ENCODE measurements at places on chromosomes 7 and 10. TPM values are rescaled to one million over a fixed set of nuclear protein-coding genes. Genes with fewer than 3 reads are reported as not detected.
A peak's percentile ranks its signal among the peaks of the same experiment; 100 is the strongest.

DNA sequence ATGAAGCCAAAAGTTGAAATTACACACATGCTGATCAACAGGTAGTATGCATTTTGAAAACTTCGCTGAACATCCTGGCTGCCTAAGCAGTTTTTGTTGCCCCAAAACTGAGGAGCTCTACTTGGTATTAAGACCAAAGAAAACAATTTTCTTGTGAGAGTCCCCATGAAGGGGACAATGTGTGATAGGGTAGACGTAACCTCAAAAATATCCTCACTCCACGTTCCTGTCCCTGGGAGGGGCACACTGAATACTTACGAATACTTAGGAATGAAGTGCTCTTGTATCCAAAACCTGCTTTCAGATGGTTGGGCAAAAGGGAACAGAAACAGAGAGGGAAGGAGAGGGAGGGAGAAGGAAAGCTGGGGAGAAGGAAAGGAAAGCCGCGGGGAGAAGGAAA, 24.7 kb downstream of the CCDC6 start:
- no peak for DNase-seq

Gene PHYHIPL
- 0.13 TPM for total RNA-seq

GRCh38 chr10:17734432-17735080, 17.4 kb upstream of the TMEM236 start:
- DNase-seq = no peak

- no peak for DNase-seq
Measured at GRCh38 chr7:1015196-1016121, 28.9 kb upstream of the GPR146 start.

Gene TRIM56
- 23.4 TPM for total RNA-seq

- DNase-seq = no peak
Measured at GRCh38 chr10:62384447-62385081, 10.4 kb downstream of the ZNF365 start.

GRCh38 chr10:52551046-52551445, 221.5 kb downstream of the MBL2 start:
- DNase-seq = no peak

DNA sequence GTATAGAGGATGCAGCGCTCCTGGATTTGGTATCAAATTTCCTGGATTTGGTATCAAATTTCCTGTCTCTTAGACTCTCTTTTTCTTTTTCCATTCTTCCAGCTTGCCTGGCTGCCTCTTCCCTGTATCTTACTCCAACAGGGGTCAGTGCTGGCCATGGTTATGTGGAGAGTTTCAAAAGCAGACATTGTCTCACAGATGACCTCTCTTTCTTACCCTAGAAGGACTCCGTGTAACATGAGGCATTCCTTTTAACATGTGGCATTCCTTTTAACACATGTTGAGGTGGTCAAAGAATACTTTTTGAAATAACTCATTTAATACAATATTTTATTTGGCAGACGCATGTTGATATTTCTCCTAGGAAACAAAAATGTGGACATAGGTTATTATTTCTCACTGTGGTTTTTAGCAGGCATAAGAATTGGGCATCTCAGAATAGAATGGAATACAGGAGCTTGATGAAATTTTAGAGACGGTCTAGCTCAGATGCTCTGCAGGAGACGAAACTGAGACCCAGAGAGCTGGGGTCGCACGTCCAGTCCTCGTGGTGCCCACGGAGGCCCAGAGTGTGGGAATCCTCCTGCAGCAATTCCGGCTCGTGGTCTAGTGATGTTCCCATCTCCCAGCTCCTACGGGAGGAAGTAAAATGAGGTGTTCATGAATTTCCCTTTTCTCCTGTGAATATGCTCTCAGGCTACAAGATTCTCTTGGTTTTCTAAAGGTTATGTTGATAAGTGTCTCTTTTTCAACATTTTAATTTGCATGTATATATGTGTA, 59.6 kb upstream of the PITRM1 start:
- DNase-seq = no peak

Gene CNPY4
- total RNA-seq = 14.6 TPM

DNA sequence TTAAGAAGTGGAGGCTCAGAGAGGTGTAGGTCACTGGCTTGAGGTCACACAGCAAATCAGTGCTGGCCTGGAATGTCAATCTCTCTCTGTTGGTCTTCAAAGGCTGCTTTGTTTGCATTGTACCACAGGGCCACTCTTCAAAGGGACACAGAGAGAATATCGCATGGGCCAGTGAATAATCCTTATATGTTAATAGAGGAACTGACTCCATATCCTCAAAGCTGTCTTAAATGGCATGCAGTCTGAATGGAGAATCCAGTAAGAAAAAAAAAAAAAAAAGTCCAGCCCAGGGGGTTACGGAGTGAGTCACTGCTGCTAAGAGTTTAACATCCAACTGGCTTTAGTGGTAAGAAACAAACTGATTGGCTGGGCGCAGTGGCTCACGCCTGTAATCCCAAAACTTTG, 54.1 kb downstream of the NRAP start:
- no peak for DNase-seq

DNA sequence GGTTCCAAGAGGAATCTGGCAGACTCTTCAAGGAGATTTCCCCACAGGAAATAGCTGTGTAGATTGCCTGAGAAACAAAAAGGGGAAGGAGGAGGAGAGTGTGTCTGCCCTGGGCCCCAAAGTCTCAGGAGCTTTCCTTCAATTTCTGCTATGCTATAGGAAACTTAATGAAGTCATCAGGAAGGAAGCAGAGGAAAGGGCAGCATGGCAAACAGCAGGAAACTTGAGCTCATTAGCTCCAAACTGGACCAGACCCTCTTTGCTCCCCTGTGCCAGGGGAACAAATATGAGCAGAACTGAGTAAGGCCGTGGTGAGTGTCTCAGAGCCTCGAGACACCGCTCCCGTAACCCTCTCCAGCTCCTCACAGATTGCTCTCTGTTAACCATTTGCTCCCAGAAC, 4.8 kb upstream of the KCNIP2 start:
- DNase-seq = no peak

Gene ZNF282
- 39.3 TPM for total RNA-seq

Gene GSTO2
- total RNA-seq = 17.6 TPM

- DNase-seq = no peak
Measured at GRCh38 chr10:131872827-131873375, 27.9 kb upstream of the PPP2R2D start.

GRCh38 chr10:89371079-89371478, 6.8 kb upstream of the IFIT1B start:
- no peak for DNase-seq

Gene SPDYE5
- not detected for total RNA-seq

DNA sequence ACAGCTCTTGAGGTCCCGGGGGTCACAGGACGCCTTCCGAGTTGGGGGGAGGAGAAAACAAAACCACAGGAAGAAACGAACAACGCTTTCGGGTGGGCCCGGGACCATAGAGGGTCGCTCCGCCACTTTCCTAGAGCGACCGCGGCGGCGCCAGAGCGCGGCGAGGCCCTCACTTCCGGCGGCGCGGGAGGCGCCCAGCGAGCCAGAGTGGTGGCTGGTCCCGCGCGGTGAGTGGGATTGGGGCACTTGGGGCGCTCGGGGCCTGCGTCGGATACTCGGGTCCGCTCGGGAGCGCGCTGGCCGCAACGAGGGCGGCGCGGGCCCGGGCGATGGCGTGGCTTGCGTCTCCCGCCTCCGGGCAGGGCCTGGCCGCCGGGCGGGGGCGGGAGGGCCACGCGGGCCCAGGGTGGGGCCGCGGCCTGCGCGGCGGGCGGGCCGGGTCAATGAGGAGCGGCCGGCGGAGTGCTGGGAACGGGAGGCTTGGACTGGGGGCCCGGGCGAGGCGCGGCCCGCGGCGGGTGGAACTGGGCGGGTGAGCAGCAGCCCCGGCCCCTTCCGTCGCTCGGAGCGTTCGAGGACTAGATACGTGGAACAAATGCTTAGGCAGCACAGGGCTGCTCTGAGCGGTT, at the start of gene ZNF22:
Gene ZNF22, plus strand, starts transcription at position 172 of the 629 bp plus-strand sequence. CDS start 2,446 bp downstream, outside the sequence.
- peak; percentile 70 for DNase-seq

GRCh38 chr7:43531700-43532099, 51.2 kb upstream of the STK17A start:
- no peak for DNase-seq

DNA sequence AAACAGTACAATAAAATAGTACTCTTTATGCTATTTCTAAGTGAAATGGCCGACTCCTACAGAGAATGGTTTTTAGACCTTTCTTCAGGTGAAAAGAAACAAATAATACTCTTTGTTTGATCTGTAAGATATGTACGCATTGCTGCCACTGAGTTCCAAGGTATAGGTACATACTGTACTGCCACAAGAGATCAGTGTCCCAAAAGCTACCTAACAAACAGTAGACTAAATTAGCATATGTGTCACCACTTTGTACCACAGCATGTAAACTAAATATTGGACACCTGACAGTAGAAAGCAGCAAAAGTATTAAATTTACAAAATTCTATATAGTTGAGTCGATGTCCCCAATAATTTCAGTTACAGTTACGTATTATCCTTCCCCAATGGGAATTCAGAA, 14.4 kb downstream of the MTPN start:
- no peak for DNase-seq

DNA sequence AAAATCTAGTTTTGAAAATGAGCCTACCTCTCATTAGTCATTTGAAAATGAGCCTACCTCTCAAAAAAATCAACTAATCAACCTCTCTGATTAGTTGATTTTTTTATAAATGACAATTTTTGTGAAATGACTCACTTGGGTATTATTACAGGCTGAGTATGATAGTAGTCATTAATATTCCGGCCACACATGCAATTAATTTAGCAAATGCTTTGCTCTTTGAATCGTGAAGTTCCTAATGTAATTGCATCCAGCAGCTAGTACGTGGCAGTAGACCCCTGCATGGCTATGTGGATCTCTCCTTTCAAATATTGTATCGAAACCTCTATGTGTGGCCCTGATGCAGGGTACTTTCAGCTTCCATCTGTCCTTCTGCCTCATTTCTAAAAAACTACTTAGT, 245.9 kb upstream of the PHYHIPL start:
- DNase-seq = no peak

Gene STEAP1B
- 5.4 TPM for total RNA-seq

GRCh38 chr7:45524445-45524844, 49.7 kb upstream of the ADCY1 start:
- DNase-seq = no peak

GRCh38 chr10:34184939-34185386, 630.1 kb downstream of the PARD3 start:
- no peak for DNase-seq

DNA sequence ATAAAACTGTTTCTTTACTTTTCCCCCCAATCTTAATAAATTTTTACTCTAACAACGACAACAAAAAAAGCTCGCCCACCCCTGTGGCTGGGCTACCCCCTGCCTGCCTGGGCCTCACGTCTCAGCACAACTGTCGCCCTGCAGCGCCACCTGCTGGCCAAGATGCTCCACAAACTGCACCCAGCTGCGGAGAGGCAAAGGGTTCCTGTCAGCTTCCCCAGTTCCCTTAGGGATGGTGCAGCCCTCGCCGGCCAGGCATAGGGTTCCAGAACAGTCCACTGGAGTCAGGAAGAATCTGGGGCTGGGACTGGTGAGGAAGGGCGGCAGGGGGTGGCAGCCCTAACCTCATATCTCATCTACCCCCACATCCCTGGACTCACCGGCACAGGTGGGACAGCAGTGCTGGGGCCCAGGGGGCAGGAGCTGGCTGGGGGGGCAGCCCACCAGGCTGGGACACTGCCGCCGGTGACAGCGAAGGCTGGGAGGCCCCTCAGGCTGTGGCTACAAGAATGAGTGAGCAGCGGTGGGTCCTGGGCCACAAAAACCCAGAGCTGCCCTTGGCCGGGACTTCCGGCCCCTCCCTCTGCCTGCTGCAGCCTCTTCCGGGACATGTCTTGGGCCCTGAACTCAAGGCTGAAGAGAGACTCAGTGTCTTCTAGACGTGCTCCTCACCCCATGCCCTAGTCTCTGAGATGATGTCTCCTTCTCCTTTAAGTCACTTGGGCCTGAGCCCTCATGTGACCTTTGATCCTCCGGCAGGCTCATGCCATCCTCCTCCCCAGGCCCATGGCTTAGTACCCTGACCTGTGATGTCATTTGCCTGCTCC, 21.2 kb downstream of the ATP6V1F start:
- peak; percentile 95 for DNase-seq

DNA sequence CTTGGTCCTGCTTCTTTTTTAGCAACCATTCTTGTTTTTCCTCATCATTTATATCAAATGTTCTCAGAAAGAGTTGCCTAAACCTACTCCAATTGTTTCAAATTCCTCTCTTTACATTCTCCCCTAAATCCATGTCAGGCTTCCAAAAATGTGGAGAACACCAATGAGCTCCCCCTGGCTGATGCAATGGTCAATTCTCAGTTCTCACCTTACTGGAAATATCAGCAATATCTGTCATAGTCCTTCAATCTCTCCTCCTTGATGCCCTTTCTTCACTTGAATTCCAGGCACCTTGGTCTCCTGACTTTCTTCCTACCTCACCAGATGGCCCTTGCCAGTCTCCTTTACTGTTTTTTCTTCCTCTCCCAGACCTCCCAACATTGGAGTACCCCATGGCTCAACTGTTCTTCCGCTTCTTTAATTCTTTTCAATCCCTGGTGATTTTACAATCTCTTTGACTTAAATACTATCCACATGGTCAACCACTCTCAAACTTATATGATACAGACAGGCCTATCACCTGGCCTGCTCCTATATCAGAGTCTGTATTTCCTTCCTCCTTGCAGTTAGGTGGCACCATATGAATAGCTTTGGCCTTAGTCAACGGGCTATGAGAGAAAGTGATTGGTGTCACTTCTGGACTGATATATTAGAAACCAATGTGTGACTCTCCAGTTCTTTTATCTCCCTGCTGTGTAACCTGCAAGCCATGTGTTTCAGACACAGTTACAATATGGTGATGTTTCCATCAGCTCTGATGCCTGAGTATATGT, 47.4 kb upstream of the CAV2 start:
- DNase-seq = no peak

Gene ADCY1
- 29.0 TPM for total RNA-seq

Gene WNT16
- 0.53 TPM for total RNA-seq

Gene TDRD1
- 0.57 TPM for total RNA-seq

GRCh38 chr7:141074997-141075396, 1.1 kb downstream of the TMEM178B start:
- DNase-seq = no peak

Gene GBX1
- 0.27 TPM for total RNA-seq

GRCh38 chr10:109924967-109925620, 1.8 kb upstream of the XPNPEP1 start:
- no peak for DNase-seq
